Heart right ventricle (tissue), 16 donors: ENCODE measurements at places on chromosomes 2 and 18. TPM values are rescaled to one million over a fixed set of nuclear protein-coding genes. Genes with fewer than 3 reads are reported as not detected.

GRCh38 chr2:146652311-146652710 is 1192.5 kb upstream of the ACVR2A start:
- no peak for DNase-seq

DNA sequence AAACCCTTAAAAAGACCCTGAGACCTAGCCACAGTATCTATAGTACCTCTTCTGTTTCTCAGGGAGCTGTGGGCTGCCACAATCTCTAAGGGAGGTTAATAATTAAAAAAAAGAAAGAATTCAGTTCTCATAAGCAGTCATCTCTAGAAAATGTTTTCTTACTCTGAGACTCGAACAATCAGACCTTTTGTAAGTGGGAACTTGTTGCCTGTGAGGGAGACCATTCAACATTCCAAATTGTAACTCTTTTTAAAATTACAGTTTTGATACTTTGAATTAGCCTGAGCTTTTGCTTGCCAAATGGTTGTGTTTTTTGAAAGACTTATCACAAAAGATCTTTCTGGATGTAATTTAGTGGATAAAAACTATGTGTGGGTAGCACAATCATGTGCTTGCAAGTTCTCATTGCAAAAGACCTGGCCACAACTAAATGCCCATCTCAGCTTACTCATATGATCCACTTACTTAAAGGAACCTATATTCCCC is 33.3 kb downstream of the IL1R2 start:
- DNase-seq, result no peak

GRCh38 chr2:68905116-68905515 is 33.9 kb upstream of the BMP10 start:
- no peak for DNase-seq

GRCh38 chr2:23268467-23269263 is 116.3 kb upstream of the KLHL29 start:
- DNase-seq, result no peak

GRCh38 chr2:163828771-163829170 is 93.0 kb upstream of the FIGN start:
- DNase-seq, result no peak

DNA sequence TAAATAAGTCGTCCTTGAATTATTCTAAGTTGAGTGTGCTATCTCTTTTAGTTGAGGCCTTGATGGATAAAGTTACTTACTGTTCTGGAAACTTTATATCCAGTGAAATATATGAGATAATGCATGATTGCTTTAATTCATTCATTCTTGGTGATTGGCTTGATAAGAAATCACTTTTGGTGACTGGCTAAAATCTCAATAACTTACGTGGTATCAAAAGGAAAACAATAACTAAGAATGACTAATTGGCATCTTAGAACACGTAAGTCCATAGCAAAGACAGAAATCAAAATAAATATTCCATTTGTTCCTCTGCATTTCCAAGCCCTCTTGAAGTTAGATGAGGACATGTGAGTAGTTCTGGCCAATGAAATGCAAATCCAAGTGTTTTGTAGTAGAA is 251.6 kb downstream of the NUP35 start:
- DNase-seq, result no peak

DNA sequence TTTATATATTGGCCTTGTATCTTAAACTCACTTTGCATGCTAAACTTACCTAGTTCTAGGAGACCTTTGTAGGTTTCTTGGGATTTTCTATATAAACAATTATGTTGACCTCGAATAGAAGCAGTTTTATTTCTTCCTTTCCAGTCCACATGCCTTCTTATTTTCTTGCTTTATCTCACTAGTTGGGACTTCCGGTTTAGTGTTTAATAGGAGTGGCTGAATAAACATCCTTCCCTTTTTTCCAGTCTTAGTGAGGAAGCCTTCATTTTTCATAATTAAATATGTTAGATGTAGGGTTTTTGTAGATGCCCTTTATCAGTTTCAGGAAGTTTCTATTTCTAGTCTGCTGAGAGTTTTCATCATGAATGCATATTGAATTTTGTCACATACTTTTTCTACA is 347.3 kb upstream of the HNRNPA3 start:
- DNase-seq, result no peak

- peak; percentile 55 for DNase-seq
These were observed 110.4 kb downstream of the GRB14 start for GRCh38 chr2:164510895-164511294.

- no peak for DNase-seq
These were observed 273.6 kb downstream of the CCDC74A start for GRCh38 chr2:131801210-131801744.

DNA sequence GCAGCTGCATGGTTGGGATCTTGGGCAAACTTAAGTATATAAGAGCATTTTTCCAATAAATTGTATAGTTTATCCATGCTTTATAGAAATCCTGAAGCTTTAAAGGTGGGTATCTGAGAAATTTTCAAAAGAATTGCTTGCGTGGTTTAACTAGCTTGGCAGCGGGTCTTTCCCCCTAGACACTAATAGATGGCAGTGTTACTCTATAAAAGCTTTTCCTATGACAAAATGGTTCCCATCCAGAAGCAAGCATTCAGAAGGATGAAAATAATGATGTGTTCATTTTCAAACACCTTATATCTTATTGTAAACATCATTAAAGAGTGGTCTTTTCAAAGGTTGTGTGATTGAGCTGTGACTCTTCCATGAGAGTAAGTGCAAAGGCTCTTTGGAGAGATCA is 45.9 kb downstream of the KDM3A start:
- no peak for DNase-seq

CTAGE1 gene
- not detected for total RNA-seq

FBXO36 gene
- total RNA-seq, result 1.2 TPM

FBXO15 gene
- total RNA-seq, result 0.49 TPM

CCDC195 gene
- total RNA-seq, result not detected

MALL gene
- total RNA-seq, result 7.2 TPM
